ENCODE measurements at places on chromosomes 7 and 10. TPM values are rescaled to one million over a fixed set of nuclear protein-coding genes. Genes with fewer than 3 reads are reported as not detected.

The CCDC7 gene
- total RNA-seq: 13.7 TPM

The GDF2 gene
- not detected for total RNA-seq

The IQUB gene
- total RNA-seq: 0.43 TPM

The GPNMB gene
- 58.6 TPM for total RNA-seq

The GCK gene
- total RNA-seq: 1.0 TPM

The KLLN gene
- 0.37 TPM for total RNA-seq

The TRIL gene
- 1.3 TPM for total RNA-seq

The LRIT1 gene
- total RNA-seq: not detected

The FGFBP3 gene
- total RNA-seq: 0.28 TPM

The CALML5 gene
- total RNA-seq: not detected

The RNF32 gene
- 1.1 TPM for total RNA-seq

The NME8 gene
- total RNA-seq: not detected

The GPRIN2 gene
- total RNA-seq: under 0.01 TPM

The OIT3 gene
- 0.18 TPM for total RNA-seq

The TMEM176A gene
- total RNA-seq: 1.1 TPM

The AGFG2 gene
- total RNA-seq: 2.4 TPM

The CD36 gene
- 24.7 TPM for total RNA-seq

The C10orf105 gene
- under 0.01 TPM for total RNA-seq

The MEPCE gene
- total RNA-seq: 21.6 TPM

The LIPN gene
- not detected for total RNA-seq

The ANKRD61 gene
- not detected for total RNA-seq

The PIK3AP1 gene
- 0.74 TPM for total RNA-seq

The POT1 gene
- 37.5 TPM for total RNA-seq

The TCAF2 gene
- total RNA-seq: 2.4 TPM

The PRRT4 gene
- total RNA-seq: not detected

The SPDYE6 gene
- not detected for total RNA-seq

The CRCP gene
- 27.9 TPM for total RNA-seq

The LOXL4 gene
- total RNA-seq: 32.9 TPM

The HOXA3 gene
- 1.8 TPM for total RNA-seq

The TUBAL3 gene
- not detected for total RNA-seq

The C10orf62 gene
- total RNA-seq: 0.14 TPM

The PLPP4 gene
- 0.46 TPM for total RNA-seq

The RBP3 gene
- total RNA-seq: under 0.01 TPM

The ATP6V0A4 gene
- 0.09 TPM for total RNA-seq

The GDF10 gene
- total RNA-seq: 1.2 TPM

The PNLIPRP2 gene
- total RNA-seq: not detected

The NDUFB8 gene
- total RNA-seq: 262 TPM

The NKX6-2 gene
- total RNA-seq: not detected

The PRLHR gene
- total RNA-seq: not detected

The CCDC136 gene
- total RNA-seq: 8.5 TPM

The CNPY1 gene
- total RNA-seq: not detected

The HOXA7 gene
- total RNA-seq: 1.6 TPM

The DLG5 gene
- total RNA-seq: 21.9 TPM

The COL1A2 gene
- 4,803 TPM for total RNA-seq

The PDE6C gene
- not detected for total RNA-seq

The STEAP4 gene
- 4.6 TPM for total RNA-seq

The ANKRD1 gene
- 0.18 TPM for total RNA-seq

The AKR1D1 gene
- not detected for total RNA-seq

The NXPH1 gene
- not detected for total RNA-seq

The SMO gene
- total RNA-seq: 33.5 TPM
